ENCODE measurements at places on chromosomes 7 and 10. TPM values are rescaled to one million over a fixed set of nuclear protein-coding genes. Genes with fewer than 3 reads are reported as not detected.

GRCh38 chr7:66348531-66348930 is 143.4 kb downstream of the TPST1 start:
- no peaks in the 10 kb centered on the region for H3K27me3 ChIP-seq
- DNase-seq, result no peak
- H3K36me3 ChIP-seq, result no peaks in the 10 kb centered on the region
- H3K4me1 ChIP-seq, result peaks cover 17% of the 10 kb centered on the region
- no peak overlapping the region for H3K4me3 ChIP-seq

The SKIDA1 gene
- 1.6 TPM for total RNA-seq

GRCh38 chr7:50714857-50715256 is 67.8 kb downstream of the GRB10 start:
- no peaks in the 10 kb centered on the region for H3K27me3 ChIP-seq
- no peaks in the 10 kb centered on the region for H3K36me3 ChIP-seq
- no peak for DNase-seq
- H3K4me1 ChIP-seq, result peaks cover 38% of the 10 kb centered on the region

DNA sequence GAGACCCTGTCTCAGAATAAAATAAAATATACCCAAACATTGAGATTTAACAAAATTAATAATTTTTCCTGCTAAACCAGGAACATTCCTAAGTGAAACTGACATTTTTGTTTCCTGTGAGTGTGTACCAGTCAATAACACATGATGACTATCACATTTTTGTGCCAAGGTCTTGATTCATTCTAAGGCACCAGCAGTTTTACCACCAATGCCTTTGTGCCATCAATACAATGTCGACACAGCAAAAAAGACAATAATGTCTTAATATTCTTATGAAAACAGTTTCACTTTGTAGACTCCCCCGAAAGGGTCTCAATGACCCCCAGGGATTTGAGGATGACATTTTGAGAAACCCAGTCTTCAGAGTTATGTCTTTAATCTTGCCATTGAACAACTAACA is 7.2 kb upstream of the CADPS2 start:
- H3K27ac ChIP-seq, result no peak overlapping the region
- H3K27me3 ChIP-seq, result no peaks in the 10 kb centered on the region
- no peak for DNase-seq
- H3K36me3 ChIP-seq, result no peaks in the 10 kb centered on the region
- no peak overlapping the region for H3K4me3 ChIP-seq

DNA sequence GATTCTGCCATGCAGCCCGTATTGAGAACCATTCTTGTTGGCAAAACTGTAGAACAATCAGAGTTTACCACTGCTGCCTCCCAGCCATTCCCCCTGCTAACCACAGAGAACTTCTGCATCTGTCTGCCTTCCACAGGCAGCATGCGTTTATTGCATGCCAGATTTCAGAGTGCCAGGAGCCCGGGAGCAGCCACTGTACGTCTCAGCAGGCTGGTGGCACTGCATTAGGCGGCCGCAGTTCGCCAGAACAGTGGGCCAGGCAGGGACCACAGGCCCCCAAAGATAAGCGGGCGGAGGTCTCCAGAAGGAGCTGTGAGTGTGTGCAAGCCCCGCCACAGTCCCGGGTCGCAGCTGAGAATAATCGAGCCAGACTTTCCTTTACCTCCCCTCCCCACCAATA is 31.8 kb downstream of the ZNF467 start:
- H3K36me3 ChIP-seq, result no peaks in the 10 kb centered on the region
- DNase-seq, result no peak
- peaks cover 11% of the 10 kb centered on the region for H3K4me1 ChIP-seq
- no peak overlapping the region for H3K27ac ChIP-seq
- H3K4me3 ChIP-seq, result no peak overlapping the region

The CCL24 gene
- total RNA-seq, result 1.5 TPM

DNA sequence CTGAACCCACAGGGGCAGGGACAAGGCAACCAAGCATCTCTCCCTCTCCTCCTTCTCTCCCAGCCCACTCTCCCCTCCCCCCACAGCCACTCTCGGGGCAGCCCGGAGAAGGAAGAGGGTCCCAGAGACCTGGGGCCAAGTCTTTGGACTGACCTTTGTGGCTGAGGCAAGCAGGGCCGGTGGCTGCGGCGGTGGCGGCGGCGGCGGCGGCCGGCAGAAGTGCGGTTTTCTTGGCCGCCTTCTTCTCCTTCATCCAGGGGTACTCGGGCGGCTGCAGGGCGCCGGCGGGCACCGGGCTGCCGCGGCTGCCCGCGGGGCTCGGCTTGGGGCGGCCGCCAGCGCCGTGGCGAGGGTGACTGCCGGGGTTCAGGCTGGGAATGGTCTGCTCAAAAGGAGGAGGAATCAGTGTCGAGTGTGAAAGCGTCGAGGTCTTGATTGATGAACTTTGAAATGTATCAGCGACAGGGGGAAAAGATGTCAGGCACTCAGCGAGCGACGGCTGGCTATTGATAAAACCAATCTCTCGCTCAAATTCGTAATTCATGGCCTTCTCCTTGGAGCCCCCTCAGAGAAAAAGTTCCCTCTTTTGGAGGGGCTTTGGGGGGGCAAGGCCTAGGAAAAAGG is 414 bp downstream of the HOXA2 start:
- peak overlapping the region; percentile 95 for H3K27ac ChIP-seq
- peak; percentile 88 for DNase-seq
- no peaks in the 10 kb centered on the region for H3K36me3 ChIP-seq
- H3K4me3 ChIP-seq, result peak overlapping the region; percentile 1
- H3K4me1 ChIP-seq, result peaks cover 22% of the 10 kb centered on the region

- H3K27ac ChIP-seq, result no peak overlapping the region
- no peaks in the 10 kb centered on the region for H3K27me3 ChIP-seq
- H3K36me3 ChIP-seq, result peaks cover 12% of the 10 kb centered on the region
These were observed 26.3 kb downstream of the ENTPD7 start for GRCh38 chr10:99685597-99685967.

The LBX1 gene
- 0.20 TPM for total RNA-seq

DNA sequence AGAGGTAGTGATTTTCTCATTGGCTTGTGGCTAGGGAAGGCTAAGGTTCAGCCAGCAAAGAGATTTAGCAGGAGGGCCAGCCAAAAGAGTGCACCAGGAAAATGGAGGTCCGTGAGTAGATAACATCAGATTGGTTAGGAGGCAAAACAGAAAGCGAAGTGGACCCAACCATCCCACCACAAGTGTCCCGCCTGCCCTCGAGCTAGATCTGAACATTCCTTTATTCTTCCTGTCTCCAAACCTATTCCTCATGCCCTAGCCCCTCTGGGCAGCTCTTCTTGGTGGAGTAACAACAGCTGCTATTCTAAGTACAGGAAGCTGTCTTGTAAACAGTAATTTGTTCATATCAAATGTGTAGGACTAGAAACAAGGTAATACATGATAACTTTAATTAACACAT is 85.7 kb upstream of the BET1 start:
- DNase-seq, result no peak
- no peaks in the 10 kb centered on the region for H3K4me1 ChIP-seq
- no peak overlapping the region for H3K4me3 ChIP-seq
- no peaks in the 10 kb centered on the region for H3K36me3 ChIP-seq

Data from upper lobe of left lung (tissue), 6 donors.